ENCODE measurements at places on chromosomes 2 and 18.

GRCh38 chr18:51091270-51091669, 61.3 kb downstream of the SMAD4 start:
- DNase-seq: no peak

GRCh38 chr2:127589358-127589757, 53.9 kb downstream of the MYO7B start:
- DNase-seq: no peak

- DNase-seq: no peak
Measured at GRCh38 chr18:12769644-12770440, 67.0 kb downstream of the PSMG2 start.

- DNase-seq: no peak
Measured at GRCh38 chr2:223979730-223980396, 22.6 kb downstream of the MRPL44 start.

GRCh38 chr2:18762667-18763066, 173.3 kb upstream of the NT5C1B start:
- DNase-seq: no peak

DNA sequence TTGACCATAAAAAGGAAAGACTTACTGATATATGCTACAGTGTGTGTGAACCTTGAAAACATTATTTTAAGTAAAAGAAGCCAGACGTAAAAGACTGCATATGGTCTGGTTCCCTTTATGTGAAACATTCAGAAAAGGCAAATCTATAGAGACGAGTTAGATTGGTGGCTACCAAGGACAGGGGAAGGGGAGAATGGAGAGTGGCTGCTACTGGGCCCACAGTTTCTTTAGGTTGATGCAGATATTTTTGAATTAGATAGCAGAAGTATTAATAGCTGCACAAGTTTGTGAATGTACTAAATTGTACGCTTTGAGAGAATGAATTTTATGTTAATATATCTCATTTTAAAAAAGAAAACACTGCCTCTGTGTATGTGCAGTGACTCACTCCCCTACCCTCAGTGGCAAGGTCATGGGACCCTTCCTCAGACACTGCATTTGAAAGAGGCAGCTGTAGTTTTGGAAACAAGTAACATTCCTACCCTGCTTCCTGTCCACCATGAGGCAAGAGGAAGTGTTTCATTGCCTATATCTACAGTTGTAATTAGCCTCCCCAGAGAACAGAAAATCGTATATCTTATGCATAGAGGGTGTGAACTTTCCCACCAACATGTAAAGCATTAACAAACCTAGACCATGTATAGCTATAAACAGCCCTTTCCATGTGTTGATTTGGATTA, 29.8 kb upstream of the ARMC9 start:
- DNase-seq: no peak

- peak; percentile 41 for DNase-seq
Measured at GRCh38 chr2:118309946-118310680, 221.8 kb downstream of the INSIG2 start.

DNA sequence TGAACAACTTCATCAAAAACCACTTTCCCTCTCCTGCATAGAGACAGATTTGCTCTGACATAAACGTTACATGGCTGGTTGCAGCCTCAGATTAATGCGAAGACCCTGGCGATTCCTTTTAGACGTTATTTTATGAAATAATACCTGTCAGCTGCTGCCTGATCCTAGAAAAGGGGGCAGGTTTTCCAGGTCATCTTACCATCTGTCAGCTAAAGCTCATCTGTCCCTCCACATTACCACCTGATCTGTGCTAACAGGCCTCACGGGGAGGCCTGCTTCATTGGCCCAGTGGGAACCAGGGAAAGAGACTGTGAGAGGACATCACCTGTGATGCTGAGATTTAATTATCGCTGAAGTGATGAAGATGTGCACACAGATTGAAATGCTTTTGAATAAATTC, 261.0 kb downstream of the ARHGAP15 start:
- DNase-seq: no peak

- no peak for DNase-seq
Measured at GRCh38 chr18:6980363-6980762, 137.2 kb downstream of the LAMA1 start.

DNA sequence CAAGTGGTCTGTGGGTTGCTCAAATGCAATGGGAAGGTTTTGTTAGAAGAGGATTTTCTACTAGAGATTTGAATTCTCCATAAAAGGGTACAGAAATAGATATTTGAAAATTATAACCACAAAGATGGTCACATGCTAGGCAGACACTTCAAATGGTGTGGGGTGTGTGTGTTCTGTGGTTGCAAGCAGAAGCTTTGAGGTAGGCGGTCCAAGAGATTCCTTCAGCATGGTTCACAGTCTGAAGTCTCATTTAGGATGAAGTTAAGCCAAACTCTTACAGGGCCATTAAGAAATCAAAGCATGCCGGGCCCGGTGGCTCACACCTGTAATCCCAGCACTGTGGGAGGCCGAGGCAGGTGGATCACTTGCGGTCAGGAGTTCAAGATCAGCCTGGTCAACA, 38.3 kb upstream of the RMDN2 start:
- no peak for DNase-seq

GRCh38 chr18:74142252-74142651, 5.4 kb downstream of the FBXO15 start:
- DNase-seq: no peak

DNA sequence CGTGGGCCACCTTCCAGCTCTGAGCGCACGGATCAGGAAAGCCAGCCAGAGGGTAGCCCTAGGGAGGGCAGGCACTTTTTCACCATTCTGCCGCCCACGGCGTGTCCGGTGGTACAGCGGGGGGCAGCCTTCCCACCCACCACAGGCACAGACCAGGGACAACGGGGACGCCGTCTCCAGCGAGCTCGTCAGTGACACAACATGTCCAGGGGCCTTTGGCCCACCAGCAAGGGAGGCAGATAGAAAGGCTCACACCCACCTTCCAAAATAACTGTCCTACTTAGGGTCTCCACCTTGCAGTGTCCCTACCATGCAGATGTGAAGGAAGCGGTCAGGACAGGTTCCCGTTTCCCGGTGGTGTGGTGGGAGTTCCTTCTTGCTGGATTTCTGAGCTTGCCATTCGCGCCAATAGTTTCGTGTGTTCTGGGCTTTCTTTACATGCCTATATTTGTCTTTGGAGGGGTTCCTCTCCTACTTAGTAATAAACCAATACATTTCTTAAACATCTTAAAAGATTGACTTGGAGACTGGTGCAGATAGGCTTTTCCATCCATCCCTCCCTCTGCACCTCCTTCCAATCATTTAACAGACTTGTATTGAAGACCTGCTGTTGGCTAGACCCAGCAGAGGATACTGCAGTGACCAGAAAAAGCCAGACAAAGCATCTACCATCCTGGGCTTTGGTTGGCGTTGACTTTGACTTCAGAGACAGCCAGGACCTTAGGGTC, 872 bp downstream of the ASB1 start:
- no peak for DNase-seq

GRCh38 chr2:189304360-189304759, 124.8 kb upstream of the COL5A2 start:
- DNase-seq: no peak

DNA sequence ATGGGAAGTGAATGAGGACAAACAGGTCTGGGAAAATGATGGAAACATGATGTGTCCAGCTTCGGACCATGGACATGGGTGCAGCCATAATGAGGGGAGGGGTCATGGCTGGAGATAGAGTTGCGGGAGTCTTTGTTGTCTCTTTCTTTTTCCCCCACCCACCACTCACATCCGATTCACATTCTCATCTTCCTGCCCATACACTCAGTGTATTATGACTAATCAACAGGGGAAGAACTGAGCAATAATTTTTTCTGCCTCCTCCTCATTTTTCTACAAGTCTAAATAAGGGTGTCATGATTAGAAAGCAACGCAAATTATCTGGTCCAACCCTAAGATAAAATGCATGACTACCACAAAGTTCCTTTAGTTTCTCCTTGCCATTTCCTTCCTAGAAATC, 5.7 kb upstream of the SERPINB2 start:
- no peak for DNase-seq

GRCh38 chr2:234752966-234753365, 198.9 kb upstream of the SH3BP4 start:
- no peak for DNase-seq

GRCh38 chr2:156447761-156448160, 11.6 kb downstream of the GPD2 start:
- DNase-seq: no peak

DNA sequence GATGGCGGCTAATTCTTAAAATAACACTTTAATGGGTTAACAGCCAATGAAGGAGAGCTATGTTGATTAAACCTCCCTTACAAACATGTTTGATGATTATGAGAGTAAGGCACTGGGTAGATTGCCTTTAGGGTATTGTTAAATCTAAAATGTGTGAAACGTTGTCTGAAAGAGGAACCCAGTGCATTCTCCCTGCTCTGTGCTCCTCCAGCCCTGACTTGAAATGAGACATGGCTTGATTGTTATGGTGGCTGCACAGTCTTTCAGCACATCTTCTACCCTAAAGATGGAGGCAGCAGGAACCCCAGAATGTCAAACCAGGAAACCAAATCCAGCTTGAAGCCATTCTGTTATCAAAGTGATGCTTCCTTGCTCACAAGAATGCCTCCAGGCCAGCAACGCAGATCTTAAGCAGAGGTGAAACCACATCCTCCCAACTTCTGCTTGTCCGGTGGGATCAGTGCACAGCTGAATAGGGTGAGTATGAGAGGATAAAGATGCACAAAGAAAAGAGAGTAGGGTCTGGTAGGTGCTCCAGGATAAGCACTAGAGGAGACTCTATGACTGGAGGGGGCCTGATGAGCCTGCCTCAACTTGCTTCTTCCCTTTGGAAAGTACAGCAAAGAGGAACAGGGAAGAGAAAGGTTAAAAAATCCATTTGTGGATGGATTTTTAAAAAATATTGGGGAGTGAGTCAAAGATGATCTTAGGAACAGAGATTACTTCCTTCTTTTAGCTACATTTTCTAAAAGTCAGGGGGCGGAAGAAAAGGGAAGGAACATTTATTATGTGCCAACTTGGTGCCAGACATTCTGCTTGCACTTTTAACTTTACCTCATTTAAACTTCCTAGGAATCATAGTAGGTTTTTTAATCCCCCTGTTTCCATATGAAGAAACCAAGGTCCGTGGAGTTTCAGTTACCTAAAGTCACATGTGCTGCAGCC, 523.0 kb downstream of the TXNL1 start:
- no peak for DNase-seq

GRCh38 chr2:206814498-206814897, 49.1 kb downstream of the FASTKD2 start:
- no peak for DNase-seq

DNA sequence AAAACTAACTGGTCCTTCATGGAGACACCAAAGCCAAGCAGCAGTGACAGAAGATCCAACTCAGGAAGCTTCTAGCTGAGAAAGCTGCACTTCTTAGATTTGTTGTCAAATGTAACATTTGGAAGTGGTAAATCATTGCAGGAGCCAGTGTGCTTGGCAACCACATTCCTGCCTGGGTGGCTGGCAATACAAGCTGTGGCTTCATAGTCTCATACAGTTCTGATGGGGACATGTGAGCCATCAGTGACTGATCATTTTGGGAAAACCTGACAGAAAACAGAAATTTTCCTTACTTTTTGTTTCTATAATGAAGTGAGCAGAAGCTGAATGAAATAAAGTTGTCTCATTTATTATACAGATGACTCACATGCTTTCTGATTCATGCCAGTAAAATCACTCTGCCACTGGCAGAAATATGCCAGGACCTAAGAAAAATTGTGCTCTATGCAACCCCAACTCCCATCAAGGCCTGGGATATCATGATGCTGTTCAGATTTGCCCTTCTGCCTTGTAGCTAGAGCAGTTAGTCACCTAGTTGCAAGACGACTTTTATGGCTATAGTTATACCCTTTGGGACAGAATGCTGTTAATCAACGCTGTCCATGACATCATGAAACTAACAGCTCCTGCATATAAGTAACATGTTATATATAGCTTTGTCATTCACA, 508.1 kb downstream of the ADCYAP1 start:
- DNase-seq: no peak

GRCh38 chr2:60529785-60530627, 23.4 kb downstream of the BCL11A start:
- DNase-seq: no peak

DNA sequence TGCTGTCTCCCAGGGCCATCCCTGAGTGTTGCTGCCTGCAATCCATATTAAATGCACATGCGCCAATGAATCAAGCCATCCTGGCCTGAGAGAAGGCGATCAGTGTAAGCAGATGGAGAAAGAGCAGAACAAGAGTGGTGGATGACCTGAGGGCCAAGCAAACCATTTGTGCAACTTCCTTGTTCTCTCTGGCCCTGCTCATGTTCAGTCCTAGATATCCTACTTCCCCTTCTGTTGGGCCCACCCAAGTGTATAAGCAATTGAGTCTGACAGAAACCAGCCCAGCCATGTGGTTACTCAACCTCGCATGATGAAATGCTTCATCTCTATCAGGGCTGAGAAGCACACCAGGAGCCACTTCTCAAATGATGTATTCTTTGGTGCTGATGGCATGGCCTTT, 383.1 kb upstream of the ID2 start:
- DNase-seq: no peak

DNA sequence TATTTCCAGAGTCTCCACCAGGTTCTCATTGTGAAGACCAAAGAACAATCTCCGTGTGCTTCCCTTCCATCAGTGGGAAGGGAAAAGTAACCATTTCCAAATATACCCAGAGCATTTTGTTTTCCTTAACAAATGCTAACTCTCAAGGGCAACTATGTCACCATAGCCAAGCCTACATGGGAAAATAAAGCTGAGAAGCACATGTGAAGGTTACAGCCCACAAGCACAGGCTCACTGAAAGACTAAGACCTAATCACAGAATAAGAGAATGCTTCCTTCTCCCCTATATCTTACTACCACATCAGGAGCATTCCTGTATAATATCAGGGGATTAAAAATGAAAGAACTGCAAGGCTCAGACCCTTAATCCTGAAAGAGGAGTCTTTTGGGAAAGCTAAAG, 28.2 kb downstream of the SP9 start:
- no peak for DNase-seq

DNA sequence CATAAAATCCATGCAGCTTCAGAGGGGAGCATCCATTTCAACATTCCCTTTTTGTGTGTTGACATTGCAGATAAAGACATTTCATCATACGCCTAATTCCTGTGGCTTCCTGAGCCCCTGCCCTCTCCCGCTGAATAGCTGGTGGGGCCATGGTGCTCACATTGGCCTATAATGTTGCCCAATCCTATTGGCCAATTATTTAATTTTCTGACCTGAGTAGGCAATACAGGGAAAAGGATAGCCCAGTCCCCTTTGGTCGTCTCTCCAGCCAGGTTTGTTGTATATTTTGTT, 163.8 kb upstream of the MYCN start:
- no peak for DNase-seq

GRCh38 chr2:27155069-27155520, 6.3 kb downstream of the TCF23 start:
- no peak for DNase-seq

All from activated CD4-positive, alpha-beta T cell treated with anti-CD3 and anti-CD28 coated beads for 24 hours (primary cell).